ENCODE measurements at places on chromosomes 11 and 22.

DNA sequence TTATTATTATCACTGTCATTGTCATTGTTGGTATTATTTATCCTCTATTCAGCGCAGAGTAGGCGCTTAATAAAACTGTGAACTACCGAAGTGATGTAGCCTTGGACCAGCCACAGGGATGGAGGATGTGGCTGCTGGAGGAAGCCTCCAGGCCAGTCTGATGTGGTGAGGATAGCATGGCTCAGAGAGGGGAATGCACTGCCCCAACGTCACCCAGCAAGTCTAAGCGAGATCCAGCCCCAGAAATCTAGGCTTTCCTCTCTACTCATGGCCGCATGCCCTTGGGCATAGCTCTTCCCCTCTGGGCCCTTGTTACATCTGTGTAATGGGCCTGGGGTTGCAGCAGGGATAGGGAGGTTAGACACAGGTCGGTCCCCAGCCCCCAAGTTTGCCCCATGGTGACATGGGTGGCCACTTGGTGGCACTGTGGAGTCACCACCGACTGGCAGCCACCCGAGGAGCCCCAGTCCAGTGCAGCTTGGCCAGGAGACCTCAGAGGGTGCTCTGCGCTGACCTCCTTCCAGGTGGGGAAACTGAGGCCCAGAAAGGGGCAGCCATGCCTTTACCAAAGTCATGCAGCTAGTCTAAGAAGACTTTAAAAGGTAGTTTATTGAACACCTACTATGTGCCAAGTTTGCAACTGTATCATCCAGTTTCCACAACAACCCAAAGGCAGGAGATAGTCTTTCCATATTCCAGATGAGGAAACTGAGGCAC, 395.7 kb downstream of the MN1 start:
- no peak for DNase-seq

DNA sequence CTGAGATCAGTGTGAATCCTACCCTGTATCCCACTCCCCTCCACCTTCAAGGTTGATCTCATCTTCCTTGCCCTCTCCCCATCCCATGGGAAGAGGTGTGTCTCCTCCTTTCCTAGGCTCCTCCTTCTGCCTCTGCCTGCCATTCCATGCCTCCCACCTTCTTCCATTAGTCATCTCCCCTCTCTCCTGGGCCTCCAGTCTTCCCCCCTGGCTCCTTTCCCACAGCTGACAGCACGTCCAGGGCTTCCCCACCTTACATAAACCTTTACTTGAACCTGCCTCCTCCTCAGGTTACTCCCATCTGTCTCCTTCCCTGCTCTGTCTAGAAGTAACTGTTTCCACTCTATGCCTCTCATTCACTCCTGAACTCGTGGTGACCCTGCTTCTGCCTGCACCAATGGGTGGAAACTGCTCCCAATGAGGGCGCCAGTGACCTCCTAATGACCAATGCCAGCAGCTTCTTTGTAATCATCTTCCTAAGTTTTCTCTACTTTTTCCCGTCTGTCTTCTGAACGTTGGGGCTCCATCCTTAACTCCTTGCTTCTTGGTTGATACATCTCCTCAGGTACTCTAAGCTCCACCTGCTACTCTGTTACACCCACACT, 266.9 kb upstream of the NARS2 start:
- DNase-seq: no peak

DNA sequence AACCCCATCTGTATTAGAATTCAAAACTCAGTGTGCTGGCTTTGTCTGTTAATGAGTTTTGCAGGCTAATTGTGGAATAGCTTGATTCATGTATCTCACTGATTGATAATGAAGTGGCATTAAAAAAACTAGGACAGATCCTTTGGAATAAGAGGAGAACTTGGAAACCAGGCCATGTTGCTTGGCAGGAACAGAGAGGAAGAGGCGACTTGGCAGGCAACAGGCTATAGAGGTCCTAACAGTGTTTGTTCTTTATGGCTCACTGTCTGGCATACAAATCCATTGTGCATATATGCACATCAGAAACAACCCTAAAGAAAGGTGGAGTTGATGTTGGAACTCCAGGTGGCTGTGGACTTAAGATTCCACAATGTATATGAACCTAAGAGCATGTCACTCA, 17.4 kb upstream of the OR9I1 start:
- no peak for DNase-seq

- no peak for DNase-seq
Observed at GRCh38 chr11:69984457-69985261, 93.5 kb upstream of the ANO1 start.

- no peak for DNase-seq
Observed at GRCh38 chr11:2144544-2145248, 5.5 kb upstream of the IGF2 start.

DNA sequence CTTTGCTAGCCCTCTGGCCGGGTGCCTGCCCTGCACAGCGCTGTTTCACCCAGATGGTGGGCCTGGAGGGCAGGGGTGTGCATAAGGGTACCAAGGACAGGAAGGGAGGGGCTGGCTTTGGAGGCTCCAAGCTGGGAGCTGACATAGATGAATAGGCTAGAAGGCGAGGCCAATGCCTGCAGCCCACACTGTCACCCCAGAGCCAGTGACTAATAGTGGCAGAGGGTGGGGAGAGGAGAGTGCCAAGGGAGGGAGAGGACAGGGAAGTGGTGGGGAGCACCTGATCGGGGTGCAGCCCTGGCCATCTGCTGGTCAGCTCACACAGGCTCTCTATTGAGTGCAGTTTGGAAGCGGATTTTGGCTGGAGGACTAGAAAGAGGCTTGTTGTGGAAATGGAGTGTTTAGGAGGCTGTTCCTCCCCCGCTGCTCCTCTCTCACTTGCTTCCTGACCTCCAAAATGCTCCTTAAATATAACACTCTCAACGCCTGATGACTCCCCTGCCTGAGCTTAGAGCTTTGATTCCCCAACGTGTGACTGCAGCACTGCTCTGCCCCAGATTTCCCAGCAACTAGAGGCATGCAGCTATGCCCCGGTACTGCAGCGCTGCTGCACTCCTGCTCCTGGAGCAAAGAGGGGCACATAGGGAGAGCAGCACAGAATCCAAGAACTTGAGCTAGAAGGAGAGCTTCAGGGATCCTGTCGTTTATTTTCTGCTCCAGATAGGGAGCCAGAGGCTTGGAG, 89.2 kb downstream of the GRAMD1B start:
- no peak for DNase-seq

- DNase-seq: no peak
Observed at GRCh38 chr11:9678576-9678975, 14.7 kb downstream of the SWAP70 start.

GRCh38 chr22:22154040-22154439, 90.5 kb upstream of the VPREB1 start:
- no peak for DNase-seq

GRCh38 chr11:35617687-35618496, at the start of gene FJX1:
Gene FJX1, plus strand, starts transcription at chr11:35618460. Its CDS starts 177 bp downstream, at chr11:35618637.
- DNase-seq: no peak

- DNase-seq: no peak
Observed at GRCh38 chr22:30228509-30229359, 17.8 kb downstream of the LIF start.

GRCh38 chr11:86793307-86793706, 7.0 kb upstream of the PRSS23 start:
- no peak for DNase-seq

GRCh38 chr11:118572981-118573550, 857 bp downstream of the ARCN1 start:
- DNase-seq: no peak

GRCh38 chr11:33869481-33870422, 22.1 kb downstream of the LMO2 start:
- no peak for DNase-seq

GRCh38 chr11:116432301-116432700, 340.5 kb downstream of the BUD13 start:
- DNase-seq: no peak

- DNase-seq: no peak
Observed at GRCh38 chr11:71843858-71844257, 10.9 kb downstream of the DEFB108B start.

DNA sequence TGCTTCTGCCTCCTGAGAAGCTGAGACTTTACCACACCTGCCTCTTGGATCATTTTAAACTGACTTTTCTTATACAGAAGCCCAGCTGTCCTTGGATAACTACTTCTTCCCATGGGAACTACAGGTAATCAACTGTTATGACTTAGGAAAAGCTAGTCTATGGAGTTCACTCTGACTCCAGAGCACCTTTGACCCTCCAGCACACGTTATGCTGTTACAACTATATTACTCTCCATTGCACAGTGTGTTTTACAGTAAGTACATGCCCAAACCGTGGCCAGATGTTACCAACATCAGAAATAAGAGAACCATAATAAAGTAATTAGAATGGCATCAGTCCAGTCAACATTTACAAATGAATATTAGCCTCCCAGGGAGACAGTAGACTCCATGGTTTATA, 21.3 kb upstream of the TSG101 start:
- no peak for DNase-seq
